Natural killer cell (primary cell): ENCODE measurements at places on chromosomes 7 and 10. TPM values are rescaled to one million over a fixed set of nuclear protein-coding genes. Genes with fewer than 3 reads are reported as not detected.

DNA sequence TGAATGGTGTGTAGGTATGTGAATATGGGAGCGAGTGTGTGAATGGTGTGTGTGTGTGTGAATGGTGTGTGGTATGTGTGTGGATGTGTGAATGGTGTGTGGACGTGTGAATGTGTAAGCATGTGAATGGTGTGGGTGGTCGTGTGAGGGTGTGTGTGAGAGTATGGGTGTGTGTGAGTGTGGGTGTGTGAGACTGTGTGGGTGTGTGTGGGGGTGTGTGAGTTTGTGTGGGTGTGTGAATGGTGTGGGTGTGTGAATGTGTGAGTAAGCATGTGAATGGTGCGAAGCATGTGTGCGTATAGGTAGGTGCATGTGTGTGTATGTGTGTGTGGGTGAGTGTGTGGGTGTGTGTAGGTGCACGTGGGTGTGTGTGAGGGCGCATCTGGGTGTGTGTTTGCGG, 160.7 kb upstream of the COBL start:
- H3K4me1 ChIP-seq: no peaks in the 10 kb centered on the region
- H3K27ac ChIP-seq: no peak overlapping the region
- no peak for DNase-seq
- no peaks in the 10 kb centered on the region for H3K27me3 ChIP-seq
- H3K36me3 ChIP-seq: no peaks in the 10 kb centered on the region

PLXNA4 gene
- total RNA-seq: 5.1 TPM

EXOC4 gene
- total RNA-seq: 148 TPM

DNA sequence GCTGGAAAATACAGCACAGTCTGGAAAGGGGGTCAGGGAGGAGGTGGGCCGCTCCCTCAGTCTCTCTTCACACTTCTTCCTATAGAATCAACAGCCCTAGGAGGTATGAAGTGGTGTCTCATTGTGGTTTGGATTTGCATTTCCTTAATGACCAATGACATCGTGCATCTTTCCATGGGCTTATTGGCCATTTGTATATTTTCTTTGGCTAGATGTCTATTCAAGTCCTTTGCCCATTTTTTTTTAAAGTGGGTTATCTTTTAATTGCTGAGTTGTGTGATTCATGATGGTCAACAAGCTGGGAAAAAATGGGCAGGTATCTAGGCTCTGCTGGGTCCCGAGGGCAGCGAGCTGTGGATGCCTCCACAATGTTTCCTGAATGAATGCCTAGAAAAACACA, 29.1 kb downstream of the TMEM130 start:
- no peaks in the 10 kb centered on the region for H3K27me3 ChIP-seq
- H3K4me1 ChIP-seq: no peaks in the 10 kb centered on the region
- H3K4me3 ChIP-seq: no peak overlapping the region

EVX1 gene
- total RNA-seq: not detected

AVL9 gene
- total RNA-seq: 36.0 TPM

PDE6C gene
- not detected for total RNA-seq

MMD2 gene
- not detected for total RNA-seq

- H3K4me1 ChIP-seq: no peaks in the 10 kb centered on the region
- peaks cover 6% of the 10 kb centered on the region for H3K36me3 ChIP-seq
- no peak overlapping the region for H3K4me3 ChIP-seq
- DNase-seq: no peak
- H3K27ac ChIP-seq: no peak overlapping the region
Observed at GRCh38 chr7:130114374-130114773, 44.0 kb downstream of the KLHDC10 start.

GRCh38 chr7:134435161-134435920, 23.6 kb downstream of the AKR1B1 start:
- H3K4me3 ChIP-seq: no peak overlapping the region
- peaks cover 14% of the 10 kb centered on the region for H3K4me1 ChIP-seq
- no peaks in the 10 kb centered on the region for H3K27me3 ChIP-seq
- peaks cover 3% of the 10 kb centered on the region for H3K36me3 ChIP-seq
- no peak overlapping the region for H3K27ac ChIP-seq
- no peak for DNase-seq

MINDY4 gene
- 1.7 TPM for total RNA-seq

DNA sequence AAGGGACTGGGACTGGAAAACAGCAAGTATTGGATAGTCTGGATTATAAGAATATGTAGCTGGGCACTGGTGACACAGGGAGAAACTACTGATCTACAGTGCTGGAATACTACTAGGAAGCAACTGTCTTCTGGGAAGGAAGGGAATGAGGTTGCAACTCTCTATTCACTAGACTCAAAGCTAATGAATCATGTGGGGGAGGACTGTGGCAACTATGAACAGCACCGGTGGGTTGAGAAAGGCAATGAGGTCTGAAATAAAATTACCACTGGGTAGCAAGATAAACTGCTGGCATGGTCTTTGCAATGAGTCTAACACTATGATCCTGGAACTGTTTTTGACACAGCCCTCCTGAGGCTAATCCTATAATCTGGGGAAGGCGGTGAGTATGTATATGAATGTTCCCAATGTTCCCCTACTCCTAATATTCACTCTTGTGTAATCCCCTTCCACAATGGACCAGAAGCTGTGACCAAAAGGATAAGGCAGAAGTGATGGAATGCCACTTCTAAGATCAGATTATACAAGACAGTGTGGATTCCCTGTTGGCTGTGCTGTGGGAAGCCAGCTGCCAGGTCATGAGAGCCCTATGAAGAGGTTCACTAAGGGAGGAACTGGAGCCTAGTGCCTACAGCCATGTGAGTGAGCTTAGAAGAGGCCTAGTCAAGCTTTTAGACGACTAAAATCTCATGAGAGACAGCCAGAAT, 101.3 kb upstream of the DNAJB12 start:
- H3K27ac ChIP-seq: no peak overlapping the region
- no peaks in the 10 kb centered on the region for H3K4me1 ChIP-seq
- H3K36me3 ChIP-seq: no peaks in the 10 kb centered on the region
- no peak for DNase-seq
- no peaks in the 10 kb centered on the region for H3K27me3 ChIP-seq

TRIM73 gene
- 21.1 TPM for total RNA-seq

- DNase-seq: no peak
- H3K27ac ChIP-seq: no peak overlapping the region
- H3K4me1 ChIP-seq: no peaks in the 10 kb centered on the region
Observed at GRCh38 chr7:23260371-23260770, 13.8 kb downstream of the GPNMB start.

DNA sequence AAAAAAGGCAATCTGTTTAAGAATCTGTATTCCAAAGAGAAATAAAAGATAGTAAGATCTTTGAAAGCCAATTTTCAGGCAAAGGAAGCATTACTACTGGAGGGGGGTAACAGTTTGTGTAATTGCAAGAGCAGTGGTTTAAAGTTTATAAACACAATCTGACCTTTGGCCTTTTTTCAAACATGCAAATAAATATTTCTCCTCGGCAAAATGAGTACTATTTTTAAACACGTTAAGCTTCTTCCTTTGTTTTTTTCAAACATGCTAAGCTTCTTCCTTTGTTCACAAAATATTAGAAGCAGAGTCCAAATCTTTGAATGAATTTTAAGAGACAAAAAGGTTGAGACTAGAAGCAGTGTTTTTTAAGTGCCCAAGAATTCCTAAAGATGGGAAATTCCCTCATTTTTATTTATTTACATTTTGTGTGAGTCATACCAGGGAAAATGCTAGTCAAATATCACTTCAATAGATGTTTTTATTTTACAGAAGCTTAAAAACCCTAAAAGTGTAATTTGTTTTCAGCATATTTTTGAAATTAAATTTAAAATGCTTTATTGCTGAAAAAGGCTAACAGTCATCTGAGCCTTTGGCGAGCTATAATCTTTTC, 229.3 kb downstream of the GPR37 start:
- no peak overlapping the region for H3K4me3 ChIP-seq
- no peak for DNase-seq
- H3K4me1 ChIP-seq: no peaks in the 10 kb centered on the region
- no peaks in the 10 kb centered on the region for H3K27me3 ChIP-seq

DNA sequence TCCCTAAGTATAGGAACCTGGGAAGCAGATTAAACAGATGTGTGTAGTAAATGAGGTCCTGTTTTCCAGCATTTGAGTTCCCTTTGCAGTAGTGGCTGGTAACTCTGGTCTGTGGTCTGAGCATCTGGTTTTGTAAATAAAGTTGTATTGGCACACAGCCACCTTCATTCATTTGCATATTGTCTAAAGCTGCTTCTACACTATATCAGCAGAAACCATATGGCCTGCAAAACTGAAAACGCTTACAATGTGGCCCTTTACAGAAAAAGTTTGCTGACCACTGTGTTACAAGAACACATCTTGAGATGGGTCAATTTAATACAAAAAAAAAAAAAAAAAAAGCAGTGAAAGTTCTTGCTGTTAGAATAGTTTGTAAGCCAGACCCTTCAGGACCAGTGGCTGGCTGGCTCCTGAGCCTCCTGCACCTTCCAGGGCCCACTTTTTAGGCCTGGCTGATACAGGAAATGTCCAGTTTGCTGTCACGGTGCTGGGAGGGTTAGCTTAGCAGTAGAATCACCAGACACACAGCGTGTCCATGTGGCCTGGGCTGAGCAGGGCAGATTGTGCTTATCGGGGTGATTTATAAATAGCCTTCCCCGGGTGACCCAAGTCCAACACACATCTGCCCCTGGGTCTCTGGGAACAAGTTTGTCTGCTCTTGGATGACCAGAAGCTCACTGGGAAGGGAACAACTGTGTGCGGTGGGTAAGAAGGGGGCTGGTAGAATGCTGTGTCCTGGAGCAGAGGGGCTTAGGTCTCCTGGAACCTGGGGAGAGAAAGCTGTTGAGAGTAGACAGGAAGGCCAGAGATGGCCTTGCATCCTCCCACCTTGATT, 1.4 kb downstream of the C10orf71 start:
- H3K27me3 ChIP-seq: no peaks in the 10 kb centered on the region
- H3K27ac ChIP-seq: no peak overlapping the region
- DNase-seq: no peak
- H3K4me1 ChIP-seq: peaks cover 15% of the 10 kb centered on the region
- no peak overlapping the region for H3K4me3 ChIP-seq

DNA sequence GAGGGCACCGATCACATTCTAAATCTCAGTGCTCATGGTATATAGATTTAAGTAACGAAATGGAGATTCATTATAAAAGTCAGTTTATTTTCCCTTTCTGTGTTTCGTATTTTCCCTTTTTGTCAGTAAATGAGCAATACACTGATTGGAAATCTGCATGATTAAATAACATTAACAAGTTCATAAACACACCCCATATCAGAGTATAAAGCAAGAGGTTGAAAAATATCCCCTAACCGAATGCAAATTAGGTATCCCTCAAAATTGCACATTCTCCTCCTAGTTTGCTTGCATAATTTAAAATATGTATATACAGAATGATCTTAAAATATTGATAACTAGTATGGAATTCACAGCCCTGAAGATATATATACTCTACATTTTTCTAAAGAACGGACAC, 64.6 kb downstream of the SLC37A3 start:
- H3K36me3 ChIP-seq: peaks cover 8% of the 10 kb centered on the region
- H3K27me3 ChIP-seq: no peaks in the 10 kb centered on the region
- H3K4me3 ChIP-seq: no peak overlapping the region
- H3K27ac ChIP-seq: no peak overlapping the region
- no peak for DNase-seq

MAT1A gene
- not detected for total RNA-seq

CALCR gene
- total RNA-seq: not detected

TM9SF3 gene
- total RNA-seq: 117 TPM

DNA sequence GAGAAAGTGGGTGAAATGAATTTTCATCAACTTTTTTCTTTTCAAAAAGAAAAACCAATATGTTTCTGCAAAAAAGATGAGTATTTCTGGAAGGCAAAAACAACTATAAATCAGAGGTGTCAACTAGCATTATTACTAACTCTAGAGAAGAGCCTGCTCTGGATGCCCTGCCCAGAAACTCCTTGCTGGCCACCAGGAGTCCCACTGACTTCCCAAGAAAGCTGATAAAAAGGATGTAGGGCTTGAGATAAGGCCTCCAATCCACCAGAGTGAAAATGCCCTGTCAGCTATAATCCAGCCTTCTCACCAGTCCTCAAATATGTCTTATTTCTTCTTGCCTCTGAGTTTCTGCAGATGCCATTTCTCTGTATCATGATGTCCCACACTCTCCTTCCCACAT, 16.7 kb upstream of the FZD1 start:
- no peaks in the 10 kb centered on the region for H3K27me3 ChIP-seq
- no peak overlapping the region for H3K4me3 ChIP-seq
- no peaks in the 10 kb centered on the region for H3K36me3 ChIP-seq
- no peak for DNase-seq
- H3K4me1 ChIP-seq: no peaks in the 10 kb centered on the region

DNA sequence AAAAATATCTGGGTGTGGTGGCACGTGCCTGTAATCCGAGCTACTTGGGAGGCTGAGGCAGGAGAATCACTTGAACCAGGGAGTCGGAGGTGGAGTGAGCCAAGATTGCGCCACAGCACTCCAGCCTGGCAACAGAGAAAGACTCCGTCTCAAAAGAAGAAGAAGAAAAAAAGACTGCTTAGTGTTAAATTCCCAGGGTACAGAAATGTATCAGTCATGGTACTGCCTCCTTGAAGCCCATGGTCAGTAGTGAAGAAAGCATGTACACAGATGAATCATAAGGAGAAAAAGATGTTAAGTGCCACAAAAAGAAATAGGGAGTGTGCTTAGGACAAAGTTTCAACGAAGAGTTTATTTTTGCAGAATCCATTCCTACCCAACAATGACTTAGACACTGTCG, 62.5 kb upstream of the KMT2E start:
- DNase-seq: no peak
- H3K27me3 ChIP-seq: no peaks in the 10 kb centered on the region
- no peak overlapping the region for H3K27ac ChIP-seq
- H3K4me3 ChIP-seq: no peak overlapping the region
- peaks cover 20% of the 10 kb centered on the region for H3K4me1 ChIP-seq

FEZF1 gene
- total RNA-seq: not detected

GRCh38 chr10:34996843-34997242, 93.3 kb downstream of the CUL2 start:
- no peaks in the 10 kb centered on the region for H3K4me1 ChIP-seq
- no peaks in the 10 kb centered on the region for H3K27me3 ChIP-seq
- H3K4me3 ChIP-seq: no peak overlapping the region
- no peak overlapping the region for H3K27ac ChIP-seq
- no peaks in the 10 kb centered on the region for H3K36me3 ChIP-seq
- DNase-seq: no peak

CRTAC1 gene
- total RNA-seq: not detected

- H3K27ac ChIP-seq: no peak overlapping the region
- no peak overlapping the region for H3K4me3 ChIP-seq
- DNase-seq: no peak
- no peaks in the 10 kb centered on the region for H3K4me1 ChIP-seq
- H3K36me3 ChIP-seq: no peaks in the 10 kb centered on the region
Observed at GRCh38 chr10:5532618-5533097, 7.9 kb downstream of the CALML3 start.

ST7 gene
- 12.9 TPM for total RNA-seq

GRCh38 chr10:71710519-71710918, 9.1 kb downstream of the C10orf105 start:
- no peaks in the 10 kb centered on the region for H3K36me3 ChIP-seq
- H3K27me3 ChIP-seq: no peaks in the 10 kb centered on the region
- peaks cover 57% of the 10 kb centered on the region for H3K4me1 ChIP-seq

DNA sequence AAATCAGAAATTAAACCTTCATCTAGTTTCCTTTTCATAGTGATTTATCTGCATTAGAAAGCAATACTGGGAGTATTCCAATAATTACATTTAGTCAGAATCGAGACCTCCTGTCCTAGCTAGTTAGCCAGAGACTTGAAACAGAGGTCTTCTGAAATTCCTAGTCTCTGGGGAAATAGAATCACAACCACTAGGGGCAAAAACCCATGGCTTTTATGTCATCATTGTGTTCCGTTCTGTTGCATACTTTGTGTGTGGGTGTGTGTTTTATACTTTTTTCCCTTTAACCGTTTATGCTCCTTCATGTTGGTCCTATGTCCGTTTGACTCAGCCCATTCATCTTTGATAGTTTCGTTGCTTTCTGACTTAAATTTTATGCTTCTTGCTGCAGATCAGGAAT, 79.8 kb downstream of the RALA start:
- no peak overlapping the region for H3K4me3 ChIP-seq
- H3K27ac ChIP-seq: no peak overlapping the region
- H3K27me3 ChIP-seq: no peaks in the 10 kb centered on the region
